ENCODE measurements at places on chromosomes 13 and 19.
A peak's percentile ranks its signal among the peaks of the same experiment; 100 is the strongest.

DNA sequence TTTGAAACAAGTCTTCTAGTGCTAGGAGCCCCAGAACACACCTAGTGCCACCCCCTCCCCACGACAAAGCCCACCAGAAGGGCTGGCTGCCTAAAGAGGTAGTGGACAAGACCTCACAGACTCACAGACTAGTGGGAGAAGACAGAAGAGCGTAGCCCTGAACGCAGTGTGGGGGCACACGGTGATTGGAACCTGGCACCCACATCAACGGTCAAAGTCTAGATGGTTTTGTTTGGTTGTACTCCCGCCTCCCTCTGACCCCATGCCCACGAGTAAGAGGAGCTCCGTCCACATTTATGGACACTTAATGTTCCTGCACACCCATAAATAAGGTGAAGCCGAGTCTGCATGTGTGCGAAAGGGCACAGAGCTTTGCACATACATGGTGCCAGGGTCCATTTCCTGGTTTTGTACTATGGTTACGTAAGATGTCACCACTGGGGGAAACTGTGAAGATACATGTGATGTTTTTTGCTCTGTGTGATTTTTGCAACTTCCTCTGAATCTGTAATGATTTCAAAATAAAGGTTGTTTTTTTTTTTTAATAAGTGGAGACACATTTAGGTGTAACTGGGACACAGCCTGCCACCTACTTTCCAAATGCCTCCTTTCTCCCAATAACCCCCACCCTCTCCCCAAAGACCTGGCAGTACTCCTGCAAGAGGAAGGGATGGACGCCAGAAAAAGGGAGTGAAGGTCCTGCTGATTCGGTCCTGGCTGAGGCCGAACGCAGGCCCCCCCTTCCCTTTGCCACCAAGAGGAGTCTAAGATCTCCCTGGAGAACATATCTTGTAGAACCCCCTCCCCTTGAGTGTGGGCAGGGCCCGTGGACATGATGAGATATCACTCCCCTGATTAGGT, 72.8 kb downstream of the GNG7 start:
- peak; percentile 95 for DNase-seq

DNA sequence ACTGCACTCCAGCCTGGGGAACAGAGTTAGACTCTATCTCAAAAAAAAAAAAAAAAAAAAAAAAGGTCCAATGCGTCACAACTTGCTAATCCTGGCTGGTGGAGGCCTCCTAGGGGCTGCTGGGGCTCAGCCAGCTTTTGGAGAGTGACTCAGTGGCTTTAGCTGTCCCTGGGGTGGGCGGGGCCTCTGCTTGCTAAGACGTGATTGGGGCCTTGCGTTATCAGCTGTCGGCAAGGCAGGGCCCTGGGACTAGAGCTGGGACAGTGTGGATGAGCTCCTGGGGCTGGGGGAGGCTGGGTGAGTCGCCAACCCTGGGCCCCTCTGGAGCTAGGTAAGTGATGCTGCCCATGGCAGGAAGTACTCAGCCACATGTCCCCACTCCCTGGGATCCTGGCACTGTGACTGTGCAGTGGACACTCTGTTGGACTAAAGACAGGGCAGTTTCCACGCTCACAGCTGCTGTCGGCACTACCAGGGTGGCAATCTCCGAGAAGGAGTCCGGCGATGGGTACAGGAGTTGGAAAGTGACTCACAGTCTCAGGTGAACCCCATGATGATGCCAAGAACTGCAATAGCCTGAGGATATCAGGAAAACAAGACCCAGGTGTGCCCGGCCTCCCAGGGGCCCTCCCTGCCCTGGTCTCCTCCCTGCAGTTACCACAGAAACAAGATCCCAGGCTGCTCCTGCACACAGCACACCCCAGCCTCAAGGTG, 32.2 kb downstream of the F2RL3 start:
- no peak for DNase-seq

DNA sequence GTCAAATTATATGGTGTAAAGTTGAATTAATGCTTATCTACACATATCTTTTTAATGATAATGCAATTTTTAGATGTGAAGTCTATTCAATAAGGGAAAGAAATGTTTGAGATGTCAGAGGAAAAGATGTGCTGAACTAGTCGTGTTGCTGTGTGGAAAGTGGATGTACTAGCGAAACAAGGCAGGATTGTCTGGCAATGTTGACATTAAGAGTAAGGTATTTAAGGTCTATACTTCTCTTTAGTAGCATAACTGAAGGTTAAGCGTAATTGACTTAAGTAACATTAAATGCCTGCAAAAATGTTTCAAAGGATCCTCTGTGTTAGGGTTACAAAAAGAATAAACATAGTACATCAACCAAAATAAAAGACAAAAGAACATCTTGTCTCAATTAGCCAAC, 787.3 kb upstream of the KLHL1 start:
- DNase-seq, result no peak

- DNase-seq, result no peak
These were observed 99.5 kb upstream of the TMTC4 start for GRCh38 chr13:100773923-100774663.

DNA sequence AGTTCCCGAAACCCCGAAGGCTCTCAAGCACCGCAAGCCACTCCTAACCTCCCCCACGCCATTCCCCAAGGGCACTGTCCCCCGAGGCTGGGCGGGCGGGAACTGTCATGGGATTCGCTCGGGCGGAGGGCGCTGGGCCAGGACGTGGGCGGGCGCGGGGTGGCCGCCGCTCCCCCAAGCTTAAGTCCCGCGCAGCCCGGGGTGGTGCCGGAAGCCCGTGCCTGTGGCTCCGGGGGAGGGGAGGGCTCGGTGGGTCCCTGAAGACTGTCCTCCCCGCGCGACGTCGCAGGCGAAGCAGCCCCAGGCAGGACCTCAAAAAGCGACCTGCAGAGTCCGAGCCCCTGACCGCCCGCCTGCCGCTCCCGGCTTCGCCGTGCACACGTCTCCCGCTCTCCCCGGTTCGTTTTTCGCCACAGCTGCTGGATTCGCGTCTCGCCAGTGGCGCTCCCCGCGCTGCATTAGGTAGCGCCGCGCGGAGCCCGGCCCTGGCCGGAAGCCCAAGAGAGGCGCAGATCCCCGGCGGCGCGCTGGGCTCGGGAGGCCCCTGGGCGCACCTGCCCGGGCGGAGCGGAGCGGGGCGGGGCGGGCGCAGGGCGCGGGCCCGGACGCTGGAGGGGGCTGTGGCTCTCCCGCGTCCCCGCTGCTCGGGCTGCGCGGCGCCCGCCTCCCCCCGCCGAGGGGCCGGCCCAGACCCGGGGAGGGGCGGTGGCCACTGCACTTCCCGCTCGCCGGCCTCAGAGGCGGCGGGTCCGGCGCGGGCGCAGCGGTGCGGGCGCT, at the start of gene FARP1:
FARP1 (plus strand) TSS at position 715 of the 777 bp plus-strand sequence. CDS start 70,149 bp downstream, outside the sequence.
- DNase-seq, result no peak

DNA sequence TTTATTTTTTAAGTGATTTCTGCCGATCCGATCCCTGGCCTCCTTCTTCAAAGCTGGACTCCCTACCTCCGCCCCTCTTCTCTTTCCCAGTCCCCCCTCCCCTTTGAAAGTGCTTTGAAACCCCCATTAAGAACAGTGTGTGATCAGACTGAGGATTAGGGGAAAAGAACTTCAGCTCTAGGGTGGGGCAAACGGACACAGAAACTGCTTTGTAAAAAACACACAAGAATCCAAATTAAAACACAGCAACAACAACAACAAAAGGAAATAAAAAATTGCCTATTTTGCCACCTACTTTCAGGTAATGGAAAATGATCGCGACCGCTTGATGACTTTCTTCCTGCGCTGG, 1.4 kb downstream of the SPRY2 start:
- DNase-seq, result no peak

DNA sequence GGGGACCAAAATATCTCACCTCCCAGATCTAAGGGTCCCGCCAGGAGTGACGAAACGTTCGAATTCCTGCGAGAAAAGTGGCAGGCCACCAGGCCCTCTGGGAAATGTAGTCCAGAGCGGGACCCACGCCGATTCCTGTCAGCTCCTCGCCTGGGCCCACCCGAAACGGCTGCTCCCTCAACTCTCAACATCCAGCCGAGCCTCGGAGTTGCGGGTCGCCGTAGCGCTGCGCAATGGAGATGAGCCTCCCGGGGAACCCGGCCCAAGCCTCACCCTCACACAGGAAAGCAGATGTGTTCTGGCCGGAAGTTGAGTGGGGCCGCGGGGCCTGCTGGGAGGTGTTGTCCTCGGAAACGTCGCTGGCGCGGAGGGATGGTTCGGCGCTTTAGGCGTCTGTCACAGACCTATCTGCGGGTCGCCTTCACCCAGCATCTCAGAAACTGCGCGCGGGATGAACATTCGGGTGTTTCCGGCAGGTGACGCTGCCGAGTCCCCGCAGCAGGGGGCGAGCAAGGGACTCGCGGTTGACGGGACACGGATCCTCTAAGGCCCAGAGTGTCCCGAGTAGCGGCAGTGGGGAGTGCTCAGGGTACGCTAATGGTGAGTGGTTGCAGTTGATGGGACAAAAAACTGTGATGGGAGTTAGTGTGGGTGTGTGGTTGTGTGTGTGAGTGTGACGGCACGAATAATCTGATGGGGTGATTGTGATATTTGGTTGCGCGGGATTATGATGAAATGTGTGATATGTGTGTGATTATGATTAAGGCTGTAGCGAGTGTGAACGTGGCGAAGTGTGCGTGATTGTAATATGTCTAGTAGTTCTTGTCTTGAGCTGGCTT, at the start of the genes ZNF568 and ZNF829:
ZNF568 (plus strand) TSS at position 341 of the 839 bp plus-strand sequence. CDS start 6,439 bp downstream, outside the sequence.
ZNF829 (minus strand) TSS at position 300 of the 839 bp plus-strand sequence. CDS start 1,124 bp downstream, outside the sequence.
- peak; percentile 81 for DNase-seq

GRCh38 chr19:41705393-41706174, 2.8 kb upstream of the CEACAM5 start:
- peak; percentile 37 for DNase-seq

DNA sequence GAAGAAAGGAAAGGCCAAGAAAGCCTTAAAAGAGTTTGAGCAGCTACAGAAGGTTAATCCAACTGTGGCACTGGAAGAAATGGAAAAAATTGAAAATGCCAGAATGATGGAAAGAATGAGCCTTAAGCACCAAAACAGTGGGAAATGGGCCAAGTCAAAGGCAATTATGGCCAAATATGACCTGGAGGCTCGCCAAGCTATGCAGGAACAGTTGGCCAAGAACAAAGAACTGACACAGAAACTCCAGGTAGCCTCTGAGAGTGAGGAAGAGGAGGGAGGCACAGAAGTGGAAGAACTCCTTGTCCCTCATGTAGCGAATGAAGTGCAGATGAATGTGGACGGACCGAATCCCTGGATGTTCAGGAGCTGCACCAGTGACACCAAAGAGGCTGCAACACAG, 5.1 kb downstream of the UTP14C start:
- DNase-seq, result no peak

DNA sequence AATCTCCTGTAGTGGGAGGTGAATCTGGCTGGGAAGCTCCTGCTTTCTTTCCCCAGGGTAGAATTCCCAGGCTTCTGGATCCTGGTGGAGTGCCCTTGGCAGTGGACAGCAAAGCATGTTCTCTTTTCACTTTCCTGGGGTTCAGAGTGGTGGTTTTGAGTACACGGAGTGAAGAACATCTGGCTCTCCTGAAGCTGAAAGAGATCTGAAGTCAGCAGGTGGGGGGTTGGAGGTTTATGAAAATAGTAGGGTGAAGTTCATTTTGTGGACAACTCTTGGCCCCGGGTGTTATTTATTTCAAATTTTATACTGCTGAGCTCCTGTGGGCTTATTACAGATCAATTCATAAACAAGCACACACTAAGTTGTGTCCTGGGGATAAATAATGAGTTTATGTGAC, 497.3 kb downstream of the KLF5 start:
- no peak for DNase-seq

GRCh38 chr19:33449799-33450198, 71.8 kb downstream of the PEPD start:
- DNase-seq, result no peak

- no peak for DNase-seq
These were observed 381.3 kb downstream of the ENOX1 start for GRCh38 chr13:43405457-43405856.

DNA sequence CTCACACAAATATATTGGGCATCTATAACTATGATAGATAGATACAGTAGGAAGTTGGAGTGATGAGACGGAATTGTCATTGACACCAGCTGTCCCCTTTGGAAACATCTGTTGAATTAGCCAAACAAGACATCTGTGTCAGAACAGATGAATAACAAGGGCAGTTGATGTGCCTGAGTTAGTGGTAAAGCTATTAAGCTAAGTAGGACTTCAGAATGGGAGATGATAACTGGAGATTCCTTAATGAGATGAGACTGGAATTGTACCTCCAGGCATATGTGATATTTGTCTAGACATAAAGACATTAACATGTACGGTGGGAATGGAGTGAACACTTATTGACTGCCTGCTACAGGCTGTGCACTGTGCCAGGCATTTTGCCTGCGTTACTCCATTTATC, 78.7 kb downstream of the MBNL2 start:
- no peak for DNase-seq

- no peak for DNase-seq
These were observed 69.7 kb upstream of the SLC15A1 start for GRCh38 chr13:98822225-98822606.

DNA sequence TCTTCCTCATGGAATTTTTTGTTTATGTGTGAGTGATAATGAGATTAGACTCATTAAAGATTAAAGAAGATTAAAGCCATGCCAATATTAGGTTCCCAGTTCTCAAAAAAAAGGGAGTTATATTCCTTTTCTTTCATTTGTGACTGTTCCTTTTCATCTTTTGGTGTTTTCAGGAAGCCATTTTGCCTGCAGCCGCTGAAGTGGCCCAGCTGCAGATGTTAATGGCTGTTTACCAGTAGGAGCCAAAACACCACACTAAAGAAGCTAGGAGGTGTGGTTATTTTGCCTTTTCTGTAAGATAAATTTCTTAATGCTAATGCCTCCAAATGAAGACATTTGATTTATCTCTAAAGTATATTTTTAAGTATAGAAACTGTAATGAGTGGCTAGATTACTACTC, 36.3 kb downstream of the ITGBL1 start:
- DNase-seq, result no peak

DNA sequence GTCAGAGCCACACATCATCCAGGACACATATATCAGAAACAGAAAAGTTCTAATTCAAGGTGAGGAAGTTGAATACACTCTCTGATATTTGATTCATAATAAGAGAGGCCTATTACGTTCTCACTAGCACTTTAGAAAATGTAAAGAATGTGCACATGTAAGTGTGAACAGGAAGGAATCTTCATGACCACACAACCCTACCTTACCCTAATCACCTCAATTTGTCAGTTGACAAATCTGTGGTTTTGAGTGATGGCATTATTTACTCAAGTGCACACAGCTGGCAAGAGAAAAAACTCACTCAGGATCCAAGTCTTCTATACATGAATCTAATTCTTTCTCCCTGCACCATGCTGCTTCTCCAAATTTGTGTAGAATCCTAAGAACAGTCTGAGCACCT, 445.8 kb downstream of the SUCLA2 start:
- no peak for DNase-seq

DNA sequence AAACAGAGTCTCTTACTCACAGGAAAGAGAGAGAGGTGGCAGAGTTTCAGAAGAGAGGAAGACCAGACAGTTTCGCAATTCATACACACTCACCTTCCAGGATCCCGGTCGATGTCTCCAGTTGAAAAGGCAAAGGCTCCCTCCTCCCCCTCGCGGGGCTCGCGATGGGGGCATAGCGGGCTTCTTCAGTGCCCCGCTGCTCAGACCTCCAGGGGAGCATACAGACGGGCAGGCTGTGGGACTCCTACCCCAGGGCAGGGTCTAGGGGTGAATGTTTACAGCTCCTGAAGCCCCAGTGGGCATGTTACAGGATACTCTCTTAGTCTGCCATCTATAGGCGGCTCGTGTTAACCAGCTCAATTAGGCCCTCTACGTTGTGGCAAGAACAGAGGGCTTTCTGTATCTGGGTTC, 139.2 kb downstream of the SLITRK5 start:
- no peak for DNase-seq

- no peak for DNase-seq
These were observed 5.3 kb upstream of the RNF6 start for GRCh38 chr13:26227166-26227971.

- DNase-seq, result no peak
These were observed 236.0 kb downstream of the PCDH9 start for GRCh38 chr13:66994097-66994496.

GRCh38 chr13:88189728-88190127, 518.6 kb downstream of the SLITRK5 start:
- DNase-seq, result no peak

Measured in AML-193 (cell line).